Caki2 (cell line): ENCODE measurements at places on chromosomes 2 and 18.
A peak's percentile ranks its signal among the peaks of the same experiment; 100 is the strongest.

DNA sequence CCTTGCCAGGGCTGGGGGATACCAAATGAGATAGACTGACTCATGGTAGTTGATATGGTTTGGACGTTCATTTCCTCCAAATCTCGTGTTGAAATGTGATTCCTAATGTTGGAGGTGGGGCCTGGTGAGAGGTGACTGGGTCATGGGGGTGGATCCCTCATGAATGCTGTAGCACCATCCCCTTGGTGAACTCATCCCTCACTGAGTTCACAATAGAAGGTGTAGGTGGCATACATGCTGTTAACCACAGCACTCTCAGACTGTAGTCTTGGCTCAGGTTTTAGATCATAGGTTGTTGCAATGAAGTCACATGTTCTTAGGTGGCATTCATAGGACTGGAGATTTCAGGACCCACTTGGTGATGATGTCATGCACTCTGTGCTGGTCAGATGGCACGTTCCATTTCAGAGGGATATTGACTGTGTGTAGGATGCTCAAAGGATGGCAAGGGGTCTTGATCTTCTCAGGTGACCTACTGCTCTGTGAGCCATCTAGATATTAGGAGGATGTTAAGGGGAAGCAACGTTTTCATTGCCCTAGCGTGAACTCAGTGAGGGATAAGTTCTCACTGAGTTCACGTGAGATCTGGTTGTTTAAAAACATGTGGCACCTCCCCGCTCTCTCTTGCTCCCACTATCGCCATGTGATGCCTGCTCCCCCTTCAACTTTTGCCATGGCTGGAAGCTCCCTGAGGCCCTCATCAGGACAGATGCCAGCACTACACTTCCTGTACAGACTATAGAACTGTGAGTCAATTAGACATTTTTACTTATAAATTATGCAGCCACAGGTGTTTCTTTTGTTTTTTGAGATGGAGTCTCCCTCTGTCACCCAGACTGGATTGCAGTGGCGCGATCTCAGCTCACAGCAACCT is 73.8 kb upstream of the ACAA2 start:
- peak; percentile 24 for DNase-seq

DNA sequence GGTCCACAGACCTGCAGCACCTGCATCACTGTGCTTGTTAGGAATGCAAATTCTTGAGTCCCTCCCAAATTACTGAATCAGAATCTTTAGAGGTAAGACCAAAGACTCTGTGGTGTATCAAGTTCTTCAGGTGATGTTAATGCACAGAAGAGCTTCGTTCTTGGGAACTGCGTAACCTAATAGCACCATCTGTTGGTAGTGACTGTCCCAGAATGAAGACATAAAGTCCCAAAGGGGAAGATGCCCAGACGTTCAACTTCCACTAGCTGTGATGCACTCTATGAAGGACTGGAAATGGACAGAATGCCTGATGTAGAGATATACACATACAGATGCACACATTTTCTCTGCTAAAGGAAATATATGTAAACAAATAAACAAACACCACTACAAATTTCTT is 576.0 kb downstream of the LRP1B start:
- peak; percentile 29 for DNase-seq

DNA sequence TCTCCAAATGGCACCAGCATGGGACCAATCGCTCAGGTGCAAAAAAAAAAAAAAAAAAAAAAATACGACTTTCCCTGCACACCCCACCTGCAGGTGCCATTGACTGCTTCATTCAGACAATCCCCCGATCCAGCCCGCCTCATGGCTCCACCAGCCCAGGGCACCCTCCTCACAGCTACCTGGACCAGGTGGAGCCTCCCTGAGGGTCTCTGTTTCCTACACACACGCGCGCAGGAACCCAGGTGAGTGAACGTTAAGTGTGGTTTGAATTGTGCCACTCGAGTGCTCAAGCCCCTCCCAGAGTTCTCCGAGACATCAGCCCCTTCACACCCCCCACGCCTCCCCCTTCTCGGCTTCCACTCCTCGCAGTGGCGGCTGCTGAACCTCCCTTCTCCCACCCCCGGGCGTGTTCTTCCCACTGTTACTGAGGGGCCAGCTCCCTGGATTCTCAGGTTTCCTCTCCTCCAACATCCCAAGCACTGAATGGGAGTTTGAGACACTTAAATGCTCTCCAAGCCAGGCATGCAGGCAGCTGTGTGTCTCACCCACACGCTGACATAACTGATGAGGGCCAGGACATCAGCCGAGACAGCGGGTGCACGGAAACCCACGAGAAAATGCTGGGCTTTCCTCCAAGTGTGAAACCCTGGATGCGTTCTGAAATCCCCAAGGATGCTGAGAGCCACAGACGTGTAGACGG is 88.8 kb upstream of the SNTG2 start:
- DNase-seq, result no peak

DNA sequence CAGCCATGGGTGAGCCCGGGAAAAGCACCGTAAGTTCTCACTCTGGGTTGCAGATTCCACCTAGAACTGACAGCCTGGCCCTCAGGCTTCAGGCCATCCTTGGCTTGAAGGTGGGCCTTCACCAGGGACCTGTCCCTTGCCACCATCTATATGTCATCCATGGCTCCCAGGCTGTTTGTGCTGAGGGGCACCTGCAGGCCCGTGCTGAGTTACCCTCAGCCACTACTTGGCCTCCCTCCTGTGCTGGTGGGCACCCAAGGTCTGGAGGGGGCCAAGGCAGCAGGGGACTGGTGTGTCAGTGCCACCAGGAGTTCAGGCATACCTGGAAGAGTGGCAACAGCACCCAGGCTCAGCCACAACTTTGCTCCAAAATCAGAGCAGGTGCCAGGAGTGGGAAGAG is 326.2 kb upstream of the SMIM21 start:
- DNase-seq, result no peak

- DNase-seq, result peak; percentile 52
These were observed 971.0 kb upstream of the CDH2 start for GRCh38 chr18:29147944-29148343.
